ENCODE measurements at places on chromosomes 1 and 21. TPM values are rescaled to one million over a fixed set of nuclear protein-coding genes. Genes with fewer than 3 reads are reported as not detected.

OR2T1 gene
- polyA plus RNA-seq = not detected

ENTREP3 gene
- 25.4 TPM for polyA plus RNA-seq

NT5C1A gene
- polyA plus RNA-seq = 0.46 TPM

HEYL gene
- polyA plus RNA-seq = 24.2 TPM

LYPD8 gene
- polyA plus RNA-seq = 1.4 TPM

EPHX1 gene
- 66.3 TPM for polyA plus RNA-seq

RNF207 gene
- 15.8 TPM for polyA plus RNA-seq

MAEL gene
- polyA plus RNA-seq = 0.28 TPM

PRELP gene
- polyA plus RNA-seq = 178 TPM
